ENCODE measurements at places on chromosomes 4 and X.

DNA sequence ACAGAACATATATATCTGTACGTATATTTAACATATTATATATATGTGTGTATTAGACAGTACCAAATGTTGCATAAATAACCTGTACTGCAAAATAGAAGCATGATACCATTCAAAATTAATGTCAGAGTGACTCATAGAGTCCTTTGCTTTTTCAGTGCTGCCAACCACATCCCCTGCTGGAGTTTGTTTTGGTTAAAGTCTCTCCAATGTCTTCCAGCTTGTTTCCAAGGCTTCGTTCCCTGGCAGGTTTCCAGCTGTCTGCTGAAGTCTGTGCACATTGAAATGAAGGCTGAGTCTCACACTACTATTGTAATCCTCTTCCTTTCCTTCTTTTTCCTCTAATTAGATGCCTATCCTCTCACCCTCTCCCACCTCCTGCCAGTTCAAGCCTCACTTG is 14.9 kb downstream of the NRK start:
- no peak for DNase-seq

DNA sequence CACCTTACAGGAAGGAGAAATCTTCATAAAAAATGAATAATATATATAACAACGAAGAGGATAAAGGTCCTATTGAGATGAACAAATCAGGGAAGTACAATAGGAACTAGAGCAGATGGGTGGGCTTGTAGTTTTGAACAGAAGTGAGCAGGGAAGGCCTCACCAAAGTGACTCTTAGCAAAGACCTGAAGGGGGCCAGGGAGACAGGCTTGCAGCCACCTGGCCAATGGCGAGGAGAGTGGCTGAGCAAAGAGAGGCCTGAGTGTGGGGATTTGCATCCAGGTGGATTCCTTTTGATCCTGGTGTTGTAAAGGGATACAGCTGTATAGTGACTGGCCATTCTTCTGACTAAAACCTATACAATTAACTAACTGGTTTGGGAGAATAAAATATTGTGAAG is 354.1 kb downstream of the CAMK2D start:
- no peak for DNase-seq

DNA sequence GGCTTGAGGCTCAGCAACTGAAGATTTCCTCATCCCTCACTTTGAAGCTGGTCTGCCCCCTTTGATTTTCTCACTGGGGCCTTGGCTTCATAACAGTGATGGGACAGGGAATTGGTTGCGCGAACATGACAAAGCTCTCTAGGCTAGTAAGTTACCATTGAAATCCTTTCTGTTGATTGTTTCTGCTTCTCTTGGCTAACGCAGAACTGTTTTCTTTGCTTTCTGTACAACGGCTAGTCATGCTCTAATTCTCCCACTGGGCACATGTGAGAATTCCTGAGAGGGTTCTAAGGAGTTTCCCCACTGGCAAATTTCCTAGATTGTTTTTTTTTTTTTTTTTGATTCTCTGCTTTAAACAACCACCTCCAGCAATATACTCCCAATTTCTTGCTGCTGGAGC is 738.6 kb downstream of the PCDH7 start:
- no peak for DNase-seq

- DNase-seq: no peak
Observed at GRCh38 chr4:45647823-45648222, 476.0 kb downstream of the GABRG1 start.

GRCh38 chrX:55919367-55920221 is 202.0 kb downstream of the RRAGB start:
- DNase-seq: no peak

DNA sequence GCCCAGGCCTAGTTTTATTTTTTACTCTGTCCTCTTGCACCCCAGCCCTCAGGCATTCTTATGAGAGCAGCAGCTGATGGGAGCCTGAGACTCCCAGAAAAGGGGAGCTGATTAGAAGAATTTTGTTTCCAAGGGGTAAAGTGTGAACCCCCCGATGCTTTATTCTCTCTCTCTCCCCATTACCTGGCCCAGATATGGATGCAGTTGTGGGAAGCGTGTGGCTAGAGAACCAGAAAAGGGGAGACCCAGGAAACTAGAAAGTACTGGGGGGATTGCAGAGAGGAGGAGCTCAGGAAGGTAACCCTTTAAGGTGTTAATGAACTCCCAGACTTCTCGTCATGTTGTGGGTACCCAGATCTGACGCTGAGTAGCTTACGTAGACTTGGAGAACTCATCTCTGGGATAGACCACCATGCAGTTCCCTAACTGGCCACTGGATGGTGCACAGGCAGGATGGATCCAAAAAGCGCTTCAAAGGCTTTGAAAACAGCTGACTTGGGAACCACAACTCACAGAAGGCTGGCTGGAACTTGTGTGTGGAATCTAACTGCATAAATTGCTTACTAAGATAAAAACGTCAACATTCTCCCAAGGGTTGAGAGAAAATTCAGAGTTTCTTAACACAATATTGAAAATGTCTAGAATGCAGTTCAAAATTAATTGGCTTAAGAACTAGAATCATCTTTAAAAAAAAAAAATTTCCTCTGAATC is 64.7 kb downstream of the TBC1D14 start:
- peak; percentile 73 for DNase-seq

DNA sequence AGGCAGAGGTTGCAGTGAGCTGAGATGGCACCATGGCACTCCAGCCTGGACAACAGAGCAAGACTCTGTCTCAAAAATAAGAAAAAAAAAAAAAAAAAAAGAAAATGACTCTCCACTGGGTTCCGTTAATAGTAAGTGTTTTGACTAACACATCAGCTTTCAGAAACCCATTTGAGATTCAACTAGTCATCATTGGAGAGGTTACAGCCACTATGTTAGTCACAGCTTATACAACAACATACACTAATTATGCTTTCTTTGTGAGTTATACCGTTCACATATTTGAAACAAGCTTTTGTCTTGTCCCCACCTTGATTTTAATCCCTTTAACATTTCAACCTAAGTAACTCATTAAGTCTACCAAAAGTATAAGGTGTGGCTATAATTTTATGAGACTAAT is 48.2 kb downstream of the HADH start:
- DNase-seq: no peak

DNA sequence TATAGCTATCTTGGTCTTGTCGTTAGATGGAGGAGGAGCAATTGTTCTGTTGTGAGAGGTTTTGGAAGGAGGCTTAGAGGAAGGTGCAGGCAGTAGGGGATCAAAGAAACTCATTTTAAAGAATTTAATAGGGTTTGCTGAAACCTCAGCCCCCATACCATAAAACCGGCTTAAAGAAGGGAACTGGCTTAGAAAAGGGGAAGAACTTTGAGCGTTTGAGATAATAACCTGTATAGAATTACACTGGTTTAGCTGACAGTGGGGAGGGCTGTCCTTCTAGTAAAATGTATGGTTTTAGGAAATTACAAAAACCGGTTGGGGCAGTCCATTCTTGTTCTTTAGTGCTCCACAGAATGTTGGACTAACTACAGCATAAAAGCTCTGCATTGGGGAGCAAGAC is 128.1 kb downstream of the KDM6A start:
- DNase-seq: no peak

- no peak for DNase-seq
Observed at GRCh38 chrX:137852502-137852901, 286.6 kb downstream of the ZIC3 start.

DNA sequence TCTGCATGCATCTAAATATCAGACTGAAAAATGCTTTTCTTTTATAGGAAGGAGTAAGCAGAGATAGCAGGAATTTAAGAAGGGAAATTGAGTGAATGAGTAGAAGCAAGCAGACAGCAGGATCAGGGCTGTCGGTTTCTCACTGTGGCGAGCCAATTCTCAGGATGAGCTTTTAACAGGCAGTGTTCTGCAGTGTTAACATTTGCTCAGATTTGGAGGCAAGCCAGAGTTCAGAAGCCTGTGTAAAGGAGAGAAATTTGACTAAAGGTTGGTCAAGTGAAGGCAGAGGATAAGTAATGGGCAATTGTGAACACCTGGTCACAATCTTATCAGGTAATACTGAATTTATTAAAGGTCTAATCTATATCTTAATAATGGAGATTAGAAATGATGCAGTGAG is 133.3 kb upstream of the MAGEB16 start:
- DNase-seq: no peak

GRCh38 chr4:41550308-41550707 is 12.4 kb downstream of the LIMCH1 start:
- DNase-seq: no peak

DNA sequence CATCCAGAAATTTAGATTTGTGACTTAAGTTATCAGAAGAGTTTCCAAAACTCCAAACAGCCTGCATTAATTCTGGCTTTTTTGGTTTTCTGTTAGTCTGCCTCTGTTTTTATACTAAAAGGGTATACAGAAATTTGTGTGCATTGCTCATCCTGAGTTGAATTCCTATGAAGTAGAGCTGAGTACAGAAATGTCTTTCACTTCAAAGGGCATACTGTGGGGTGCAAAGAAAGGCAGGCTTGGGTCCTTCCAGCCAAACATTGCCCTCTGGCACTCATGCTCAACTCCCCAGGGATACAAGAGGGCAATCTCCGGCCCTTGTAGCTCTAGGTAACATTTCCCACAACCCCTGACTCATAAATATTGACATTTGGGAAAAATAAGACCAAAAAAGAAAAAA is 27.6 kb upstream of the TMEM184C start:
- DNase-seq: peak; percentile 77

DNA sequence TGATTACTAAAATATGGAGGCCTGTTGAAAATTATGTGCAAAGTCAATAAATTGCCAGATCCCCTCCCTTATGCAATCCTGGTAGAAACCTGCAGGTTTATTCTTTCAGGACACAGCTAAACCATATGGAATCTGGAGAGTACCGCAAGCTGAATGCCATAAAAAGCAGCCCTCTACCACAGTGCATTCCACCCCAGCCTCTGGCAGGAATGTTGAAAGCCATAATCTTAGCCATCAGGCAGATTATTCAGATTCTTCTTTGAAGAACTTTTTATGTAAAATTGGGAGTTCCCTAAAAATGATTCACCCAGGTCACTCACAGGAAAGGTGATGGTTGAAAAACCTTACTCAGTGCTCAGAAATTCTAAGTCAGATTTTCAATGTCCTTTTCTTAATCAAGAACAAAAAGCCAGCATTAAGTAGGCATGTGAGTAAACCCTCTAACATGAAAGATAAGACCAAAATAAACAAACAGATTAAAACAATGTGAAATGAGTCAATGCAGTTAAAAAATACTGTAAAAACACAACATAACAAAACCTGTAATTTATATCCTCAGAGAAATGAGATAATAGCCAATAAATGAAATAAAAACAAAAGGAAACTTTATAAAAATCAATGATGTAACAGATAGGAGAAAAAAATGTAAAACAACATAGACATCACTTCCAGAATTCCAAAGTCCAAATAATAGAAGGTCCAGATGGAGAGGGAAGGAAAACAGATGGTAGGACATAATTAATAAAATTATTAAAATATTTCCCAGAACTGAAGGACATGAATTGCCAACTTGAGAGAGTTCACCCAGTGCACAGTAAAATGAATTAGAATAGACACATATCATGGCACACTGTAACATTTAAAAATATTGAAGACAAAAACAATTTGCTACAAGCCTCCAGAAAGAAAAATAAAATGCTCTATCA is 226.9 kb downstream of the FSTL5 start:
- DNase-seq: no peak

- DNase-seq: no peak
Observed at GRCh38 chr4:119238068-119238722, 25.7 kb downstream of the USP53 start.

GRCh38 chr4:54233697-54234496 is 4.8 kb downstream of the PDGFRA start:
- peak; percentile 73 for DNase-seq

- DNase-seq: no peak
Observed at GRCh38 chrX:49675075-49675719, 20.6 kb downstream of the PAGE1 start.

- no peak for DNase-seq
Observed at GRCh38 chrX:84933956-84934556, 69.6 kb upstream of the APOOL start.

GRCh38 chrX:147738265-147738664 is 173.5 kb upstream of the FMR1 start:
- DNase-seq: no peak

- DNase-seq: no peak
Observed at GRCh38 chr4:114019276-114019968, 40.0 kb upstream of the ARSJ start.

GRCh38 chr4:17058916-17059741 is 160.7 kb upstream of the LDB2 start:
- no peak for DNase-seq

DNA sequence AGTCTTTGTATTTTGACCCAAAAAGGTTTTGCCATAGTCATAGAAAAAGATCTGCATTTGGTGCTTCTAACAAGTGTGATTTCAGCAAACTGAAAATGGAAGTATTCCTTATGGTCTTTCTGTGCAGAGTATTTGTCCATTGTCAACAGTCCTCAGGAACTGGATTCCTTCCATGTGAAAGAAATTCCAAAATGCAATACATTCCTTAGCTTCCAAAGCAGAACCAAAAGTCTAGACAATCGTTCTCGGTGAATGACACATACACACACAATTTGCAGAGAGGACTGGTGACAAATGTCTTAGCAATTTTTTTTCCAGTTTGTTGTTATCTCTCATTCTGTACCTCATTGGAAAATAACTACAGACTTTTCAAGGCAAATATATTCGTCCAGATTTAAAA is 562.2 kb upstream of the SLIT2 start:
- DNase-seq: peak; percentile 6

- no peak for DNase-seq
Observed at GRCh38 chr4:185838514-185839193, 26.7 kb upstream of the SORBS2 start.

DNA sequence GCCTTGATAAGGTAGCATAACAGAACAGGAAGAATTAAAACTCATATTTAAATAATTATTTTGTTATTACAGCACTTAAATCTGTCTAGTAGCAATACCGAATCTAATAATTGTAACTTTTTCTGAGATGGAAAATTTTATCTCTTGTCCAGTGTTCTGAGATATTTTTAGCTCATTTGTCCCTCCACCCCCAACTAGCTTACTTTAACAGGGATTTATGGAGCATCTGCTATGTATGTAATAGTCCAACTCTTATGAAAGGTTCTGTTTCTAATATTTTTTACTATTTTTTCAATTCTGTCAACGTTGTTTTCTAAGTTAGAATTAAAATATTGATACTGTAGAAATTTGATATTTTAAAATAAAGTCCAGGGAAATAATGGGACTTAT is 38.2 kb upstream of the NUDT6 start:
- DNase-seq: no peak

GRCh38 chr4:37981844-37982720 is 21.9 kb downstream of the PTTG2 start:
- no peak for DNase-seq

- DNase-seq: peak; percentile 71
Observed at GRCh38 chrX:154097003-154097588, 421 bp downstream of the MECP2 start.

DNA sequence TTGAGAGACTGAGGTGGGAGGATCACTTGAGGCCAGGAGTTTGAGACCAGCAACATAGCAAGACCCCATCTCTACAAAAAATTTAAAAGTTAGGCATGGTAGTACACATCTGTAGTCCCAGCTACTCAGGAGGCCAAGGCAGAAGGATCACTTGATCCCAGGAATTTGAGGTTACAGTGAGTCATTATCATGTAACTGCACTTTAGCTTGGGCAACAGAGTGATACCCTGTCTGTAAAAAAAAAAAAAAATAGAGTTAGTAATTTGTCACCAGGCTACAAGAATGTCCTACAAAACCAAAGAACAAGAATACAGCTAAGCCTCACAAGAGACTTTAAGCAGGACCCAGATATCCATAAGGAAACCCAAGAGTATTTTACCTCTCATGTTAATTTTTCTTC is 27.0 kb upstream of the RAB28 start:
- no peak for DNase-seq

Measured in COLO829 (cell line).